ENCODE measurements at places on chromosomes 12 and 14. TPM values are rescaled to one million over a fixed set of nuclear protein-coding genes. Genes with fewer than 3 reads are reported as not detected.

GRCh38 chr14:64541261-64541971 is 875 bp downstream of the HSPA2 start:
- no peak for DNase-seq

DNA sequence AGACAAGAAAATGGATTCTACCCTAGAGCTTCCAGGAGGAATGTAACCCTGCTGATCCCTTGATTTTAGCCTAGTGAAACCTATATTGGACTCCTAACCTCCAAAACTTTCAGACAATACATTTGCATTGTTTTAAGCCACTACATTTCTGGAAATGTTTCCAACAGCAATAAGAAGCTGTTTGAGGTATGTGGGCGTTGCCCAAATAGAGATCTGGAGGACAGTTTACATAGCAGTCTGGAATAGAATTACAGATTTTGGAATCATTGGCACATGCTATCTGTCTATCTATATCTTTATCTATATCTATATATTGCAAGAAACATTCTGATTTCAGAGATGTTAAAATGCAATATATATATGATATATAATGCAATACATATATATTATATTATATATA is 42.4 kb upstream of the EGLN3 start:
- DNase-seq, result no peak

DNA sequence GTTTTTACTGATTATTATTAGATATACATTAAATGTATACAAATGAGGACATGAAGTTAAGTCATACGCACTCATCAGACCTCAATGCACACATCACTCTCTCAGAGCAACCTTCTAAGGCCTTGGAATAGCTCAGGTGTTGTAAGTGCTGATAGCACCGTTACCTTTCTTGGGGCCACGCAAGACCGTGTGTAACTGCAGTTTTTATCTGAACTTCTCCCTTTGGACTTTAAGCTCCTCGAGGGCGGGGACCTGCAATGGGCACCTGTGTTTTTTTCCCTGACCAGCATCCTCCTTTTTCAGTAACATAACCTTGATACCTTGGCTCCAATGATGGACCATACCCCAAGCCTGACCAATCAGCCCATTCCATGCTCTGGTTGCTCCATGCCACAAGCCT is 136.5 kb upstream of the TMCC3 start:
- DNase-seq, result no peak

- DNase-seq, result no peak
These were observed 9.1 kb downstream of the PACS2 start for GRCh38 chr14:105323663-105324062.

- DNase-seq, result no peak
These were observed 184.7 kb downstream of the CPNE8 start for GRCh38 chr12:38720661-38721060.

DNA sequence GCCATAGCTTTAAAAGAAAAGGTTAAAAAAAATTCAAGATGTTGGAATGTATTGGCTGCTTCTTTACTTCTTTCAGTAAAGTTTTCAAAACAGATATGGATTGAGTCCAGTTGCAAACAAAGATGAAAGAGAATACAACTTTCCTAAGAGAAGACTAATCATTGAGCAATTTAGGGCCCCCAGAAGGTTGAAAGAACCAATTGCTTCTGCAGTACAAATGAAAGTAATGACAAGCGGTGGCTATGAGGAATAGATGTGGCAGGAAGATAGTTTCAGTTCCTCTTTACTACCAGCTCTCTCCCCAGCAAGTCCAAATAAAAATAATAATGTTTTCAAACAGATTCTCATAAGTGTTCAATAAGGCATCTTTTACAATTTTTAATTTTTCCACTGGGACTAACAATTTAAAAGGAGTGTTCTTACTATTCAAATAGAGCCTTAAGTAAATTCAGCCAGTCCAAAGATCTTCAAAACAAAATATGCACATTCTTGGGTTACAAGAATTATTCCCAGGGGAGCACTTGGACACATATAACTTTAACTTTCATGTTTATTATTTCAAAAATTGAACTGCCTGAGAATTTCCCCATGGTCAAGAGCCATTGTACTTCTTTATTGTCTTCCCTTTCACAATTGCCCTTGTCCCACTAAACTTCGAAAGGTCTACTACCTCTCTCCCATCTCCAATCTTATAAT is 62.3 kb upstream of the PPP1R12A start:
- DNase-seq, result no peak

DNA sequence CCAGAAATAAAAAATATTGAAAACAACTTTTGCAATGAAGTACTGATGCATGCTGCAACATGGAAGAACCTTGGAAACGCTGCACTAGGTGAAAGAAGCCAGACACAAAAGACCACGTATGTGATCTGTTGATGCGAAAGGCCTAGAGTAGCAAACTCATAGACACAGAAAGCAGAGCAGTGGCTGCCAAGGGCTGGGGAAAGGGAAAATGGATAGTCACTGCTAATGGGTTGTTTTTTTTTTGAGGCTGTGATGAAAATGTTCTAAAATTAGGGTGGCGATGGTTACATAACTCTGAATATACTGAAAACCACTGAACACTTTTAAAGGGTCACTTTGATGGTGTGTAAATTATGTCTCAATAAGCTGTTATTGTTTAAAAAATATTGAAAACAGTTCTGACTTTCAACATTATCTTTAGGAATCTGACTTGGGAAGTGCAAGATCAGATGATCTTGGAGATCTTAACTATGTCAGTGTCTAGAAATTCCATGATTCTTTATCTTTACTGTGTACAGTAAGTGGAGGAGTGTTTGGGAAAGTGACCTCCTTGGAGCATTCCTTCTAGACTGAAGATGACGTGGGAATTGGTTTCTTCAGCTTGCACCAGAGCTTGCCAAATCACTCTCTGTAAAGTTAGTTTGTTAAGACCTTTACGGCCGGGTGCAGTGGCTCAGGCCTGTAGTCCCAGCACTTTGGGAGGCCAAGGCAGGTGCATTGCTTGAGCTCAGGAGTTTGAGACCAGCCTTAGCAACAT is 12.4 kb downstream of the MLXIP start:
- DNase-seq, result no peak

Gene CMTM5
- polyA plus RNA-seq, result 4.9 TPM
